ENCODE measurements at places on chromosomes 5 and 9.
A peak's percentile ranks its signal among the peaks of the same experiment; 100 is the strongest.

- no peak for DNase-seq
Measured at GRCh38 chr9:99833735-99834134, 12.1 kb downstream of the NR4A3 start.

DNA sequence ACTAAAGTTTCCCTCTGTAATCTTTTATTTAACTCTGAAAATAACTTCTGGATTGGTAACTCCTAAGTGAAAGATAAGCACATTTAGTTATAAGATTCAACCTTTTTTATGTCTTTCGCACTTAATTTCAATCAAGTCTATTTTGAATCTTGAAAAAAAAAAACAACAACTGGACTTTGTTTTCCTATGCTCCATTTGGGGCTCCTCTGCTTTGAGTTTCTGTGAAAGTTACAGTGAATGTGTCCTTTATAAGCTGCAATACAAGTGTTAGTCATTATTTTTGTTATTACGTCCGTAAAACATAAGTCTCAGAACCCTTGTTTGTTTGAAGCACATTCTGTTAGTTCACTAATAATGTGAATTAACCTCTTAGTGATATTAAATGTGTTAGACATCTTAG, 276.8 kb downstream of the ADAMTS6 start:
- no peak for DNase-seq

- peak; percentile 24 for DNase-seq
Measured at GRCh38 chr9:83622939-83623678, at the start of gene IDNK. IDNK (plus strand) TSS chr9:83623143; CDS start chr9:83623172, 29 bp downstream.

DNA sequence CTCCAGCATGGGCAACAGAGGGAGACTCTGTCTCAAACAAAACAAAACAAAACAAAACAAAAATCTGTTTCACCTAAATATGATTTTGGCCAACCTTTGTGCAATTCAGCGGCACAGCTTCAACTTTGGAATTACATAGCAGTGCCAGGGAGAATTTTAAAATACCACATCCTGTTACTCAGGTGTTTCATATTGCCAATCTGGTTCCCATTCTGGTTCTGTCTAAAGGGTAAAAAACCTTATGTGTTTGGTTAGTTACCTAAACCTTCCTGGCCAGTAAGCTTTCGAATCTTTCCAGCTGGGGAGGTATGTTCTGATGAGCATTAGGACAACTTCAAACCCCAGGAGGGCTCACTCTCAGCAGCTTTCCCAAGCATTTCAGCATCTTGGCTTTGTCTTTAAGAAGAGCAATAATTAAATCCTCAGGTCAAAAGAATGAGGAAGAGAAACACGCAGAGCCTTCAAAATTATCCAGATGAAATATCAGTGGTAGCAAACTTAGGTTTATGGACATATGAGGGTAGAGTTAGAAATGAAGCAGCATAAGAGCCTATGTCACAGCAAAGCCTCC, 2.7 kb downstream of the DAB2 start:
- no peak for DNase-seq

DNA sequence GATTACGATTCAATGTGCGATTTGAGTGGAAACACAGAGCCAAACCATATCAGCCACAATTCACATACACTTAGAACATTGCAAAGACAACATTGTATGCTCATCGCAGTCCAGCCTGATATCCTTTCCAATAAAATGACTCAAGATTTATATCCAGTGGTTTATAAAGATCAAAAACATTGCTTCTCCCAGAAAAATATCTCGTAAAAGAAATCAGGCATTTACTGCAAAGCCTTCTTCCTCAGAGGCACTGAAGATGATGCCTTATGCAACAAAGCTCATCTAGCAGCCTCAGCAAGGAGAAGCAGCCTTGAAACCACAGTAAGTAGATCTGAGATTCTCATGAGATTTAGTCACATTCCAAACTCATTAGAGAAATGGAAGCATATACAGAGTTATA, 523.8 kb downstream of the ELAVL2 start:
- no peak for DNase-seq

DNA sequence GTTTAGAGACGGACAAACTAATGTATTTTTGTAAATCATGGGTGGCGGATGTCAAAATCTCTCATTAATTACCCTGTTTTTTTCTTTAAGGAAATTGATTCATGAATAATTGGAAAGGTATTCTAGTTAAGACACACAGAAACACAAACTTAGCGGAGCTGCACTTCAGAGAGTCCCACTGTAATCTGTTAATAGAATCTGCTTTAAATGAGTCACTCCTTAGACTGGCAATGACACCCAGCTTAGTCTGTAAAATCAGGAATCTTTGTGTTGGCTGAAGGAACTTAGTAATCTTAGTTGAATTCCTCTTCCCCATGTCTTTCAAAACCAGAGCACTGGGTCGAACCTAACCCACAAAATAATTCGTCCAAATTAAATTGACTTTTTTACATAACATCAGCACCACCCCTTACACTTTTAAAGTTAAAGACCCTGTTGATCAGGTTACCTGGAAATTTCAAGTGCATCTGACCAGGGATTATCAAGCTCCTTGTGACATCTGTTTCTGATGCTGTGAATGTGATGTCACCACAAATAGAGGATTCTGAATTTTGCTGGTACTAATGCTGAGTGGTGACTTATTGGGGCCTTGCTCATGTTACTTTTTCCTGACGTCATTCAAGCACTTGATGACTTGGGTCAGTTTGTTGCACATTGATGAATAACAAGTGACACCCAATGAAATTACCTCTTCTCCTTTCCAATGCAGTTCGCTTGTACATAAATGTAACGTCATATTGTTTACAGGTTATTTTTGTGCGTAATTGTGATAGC, 313.6 kb downstream of the KCTD16 start:
- DNase-seq = no peak

GRCh38 chr5:1135696-1136525, 24.0 kb upstream of the SLC12A7 start:
- DNase-seq = no peak

- DNase-seq = no peak
Measured at GRCh38 chr9:135403733-135404450, 75.7 kb upstream of the PPP1R26 start.

DNA sequence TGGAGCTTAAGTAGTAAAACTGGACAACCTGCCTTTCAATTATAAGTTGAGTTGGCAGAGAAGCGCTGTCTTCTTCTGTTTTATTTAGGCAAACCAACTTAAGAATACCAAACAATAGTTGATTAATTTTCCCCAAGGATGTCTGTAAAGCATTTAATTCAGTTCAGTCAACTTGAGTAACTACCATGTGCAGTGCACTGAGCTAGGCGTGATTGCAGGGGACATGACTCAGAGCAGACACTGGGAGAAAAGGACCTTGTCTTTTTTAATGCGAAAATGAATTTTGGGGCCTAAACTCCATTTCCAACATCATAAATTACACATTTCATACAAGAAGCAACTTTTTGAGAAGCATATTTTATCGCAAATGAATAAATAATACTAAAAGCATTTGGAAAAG, 66.3 kb downstream of the FBXL7 start:
- DNase-seq = no peak

GRCh38 chr9:135416664-135417290, 62.8 kb upstream of the PPP1R26 start:
- DNase-seq = no peak

DNA sequence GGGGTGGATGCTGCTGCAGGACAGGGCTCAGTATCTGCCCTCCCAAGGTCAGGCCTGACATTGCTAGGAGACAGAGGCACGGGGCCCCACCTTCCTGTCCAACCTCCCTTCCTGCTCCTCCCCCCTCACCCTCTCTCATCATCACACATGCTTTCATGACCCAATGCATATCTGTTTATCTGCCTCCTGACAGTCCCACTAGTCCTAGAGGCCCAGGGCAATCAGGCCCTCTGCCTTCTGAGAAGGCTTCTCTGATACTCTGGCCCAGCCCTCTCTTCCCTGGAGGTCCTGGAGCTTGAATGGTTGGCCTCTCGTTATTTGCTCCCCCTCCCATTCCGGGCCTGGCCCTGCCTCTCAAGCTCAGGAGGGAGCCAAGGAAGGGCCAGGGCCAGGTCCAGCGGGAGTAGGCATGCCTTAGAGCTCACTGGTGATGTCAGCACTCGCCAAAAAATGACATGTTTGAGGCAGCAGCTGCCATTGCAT, 90.6 kb upstream of the SAP30L start:
- DNase-seq = no peak

DNA sequence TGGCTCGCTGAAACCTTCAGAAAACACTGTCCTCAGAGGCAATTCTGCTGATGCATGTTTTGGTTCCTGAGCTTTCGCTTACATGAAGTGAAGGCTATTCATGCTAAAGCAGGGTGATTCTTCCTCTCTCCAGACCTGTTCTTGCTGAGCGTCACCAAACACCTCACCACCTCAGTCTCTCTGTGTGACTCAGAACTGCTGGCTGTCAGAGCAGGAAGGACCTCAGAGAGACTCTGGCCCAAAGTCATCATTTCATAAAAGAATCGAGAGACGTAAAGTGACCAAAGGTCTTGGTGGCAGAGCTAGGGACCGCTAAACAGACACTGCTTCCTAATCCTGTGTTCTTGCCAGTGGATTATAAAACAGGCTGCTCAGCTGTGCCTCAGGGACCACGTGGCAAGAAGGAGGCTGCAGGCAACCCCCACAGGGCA, 73.8 kb downstream of the LHFPL2 start:
- DNase-seq = no peak

GRCh38 chr9:137986268-137987099, 108.9 kb downstream of the CACNA1B start:
- DNase-seq = no peak

DNA sequence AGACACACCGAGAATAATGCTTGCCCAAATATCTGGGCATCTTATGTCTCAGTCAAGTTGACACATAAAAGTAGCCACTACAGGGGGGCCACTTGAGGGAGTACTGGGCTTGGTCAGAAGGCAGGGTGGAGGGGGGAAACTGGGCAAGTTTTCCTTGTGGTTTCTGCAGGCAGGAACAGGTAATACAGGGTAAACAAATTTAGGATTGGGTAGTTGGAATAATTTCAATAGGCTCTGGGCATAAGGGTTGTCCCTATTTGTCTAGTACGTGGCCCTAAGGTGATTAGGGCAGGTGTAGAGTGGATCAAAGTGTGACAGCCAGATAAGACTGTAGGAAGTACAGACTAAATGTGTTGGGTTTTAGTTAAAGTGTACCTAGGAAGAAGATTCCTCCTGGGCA, 353.1 kb downstream of the TLE4 start:
- DNase-seq = no peak

DNA sequence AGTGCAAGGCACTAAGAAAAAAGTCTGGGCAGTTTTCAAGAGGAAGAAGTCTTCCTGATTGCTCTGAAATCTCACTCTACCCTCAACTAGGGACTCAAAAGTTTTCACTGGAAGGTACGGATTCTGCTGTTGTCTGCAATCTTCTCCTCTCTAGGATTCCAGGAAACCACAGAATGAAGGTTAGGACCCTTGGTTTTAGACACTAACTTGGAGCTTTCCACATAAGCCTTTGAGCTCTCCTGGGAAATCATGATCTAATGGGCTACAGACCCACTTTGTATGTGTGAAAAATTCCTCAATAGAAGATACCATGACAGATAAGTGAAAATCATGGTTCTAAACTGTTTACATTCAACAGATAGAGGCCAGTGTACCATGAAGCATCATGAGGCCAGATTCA, 265.1 kb downstream of the PSAT1 start:
- DNase-seq = no peak

DNA sequence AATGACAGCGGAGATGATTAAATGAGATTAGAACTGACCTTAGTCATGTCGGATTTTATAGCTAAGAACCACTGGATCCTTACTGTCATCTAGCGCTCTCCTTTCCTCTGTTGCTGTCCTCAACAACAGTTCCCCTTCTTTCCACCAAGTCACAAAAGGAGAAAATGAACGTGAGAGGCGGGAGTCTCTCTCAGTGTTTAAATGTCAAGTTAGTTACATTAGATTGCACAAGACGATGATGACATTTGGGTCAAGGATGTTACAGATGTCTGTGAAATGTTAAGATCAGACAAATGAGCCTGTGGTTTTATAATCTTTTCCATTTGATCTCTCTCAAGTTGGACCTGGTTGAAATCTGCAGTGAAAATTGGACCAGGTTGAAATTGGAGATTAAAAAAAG, 53.5 kb downstream of the FBXO38 start:
- DNase-seq = no peak

GRCh38 chr5:39452846-39453245, 28.1 kb upstream of the DAB2 start:
- no peak for DNase-seq
